ENCODE measurements at places on chromosomes 2 and 18. TPM values are rescaled to one million over a fixed set of nuclear protein-coding genes. Genes with fewer than 3 reads are reported as not detected.

GRCh38 chr18:36536426-36536825, 238.9 kb downstream of the FHOD3 start:
- no peak for DNase-seq
- no peak overlapping the region for H3K27ac ChIP-seq
- no peaks in the 10 kb centered on the region for H3K27me3 ChIP-seq
- no peak overlapping the region for H3K4me3 ChIP-seq
- no peaks in the 10 kb centered on the region for H3K4me1 ChIP-seq

DNA sequence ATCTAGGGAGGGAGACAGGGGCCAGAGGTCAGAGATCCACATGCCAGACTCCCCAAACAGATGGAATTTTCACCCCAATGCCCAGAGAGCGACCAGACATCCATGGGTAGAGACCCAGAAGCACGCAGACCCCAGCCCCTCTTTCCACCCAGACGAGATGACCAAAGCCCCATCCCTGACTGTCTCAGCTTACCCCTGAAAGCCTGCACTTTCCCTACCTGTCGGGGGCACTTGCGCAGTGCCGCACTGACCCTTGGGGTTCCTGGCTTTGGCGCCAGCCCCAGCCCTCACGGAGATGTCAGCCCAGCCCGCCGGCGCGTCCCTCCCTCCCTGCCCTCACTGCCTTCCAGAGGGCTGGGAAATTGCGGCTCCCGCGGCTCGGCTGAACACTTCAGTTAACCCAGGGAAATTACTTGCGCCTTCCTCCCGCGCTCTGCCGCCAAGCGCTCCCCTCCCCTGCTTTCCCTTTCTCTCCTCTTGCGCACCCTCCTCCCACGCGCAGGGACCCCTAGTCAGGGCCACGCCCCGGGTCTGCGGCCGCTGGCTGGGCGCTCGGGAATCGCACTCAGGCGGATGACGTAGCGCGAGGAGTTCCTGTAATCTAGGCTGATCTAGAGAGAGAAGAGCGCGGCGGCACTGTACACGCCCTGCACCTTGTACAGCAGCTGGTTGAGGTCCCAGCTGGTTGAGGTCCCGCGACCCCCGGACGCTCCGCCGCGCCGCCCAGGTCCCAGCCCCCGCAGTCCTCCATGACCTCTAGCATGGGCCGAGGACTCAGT, 12.0 kb downstream of the ALPG start:
- peaks cover 77% of the 10 kb centered on the region for H3K27me3 ChIP-seq
- H3K27ac ChIP-seq = no peak overlapping the region
- H3K36me3 ChIP-seq = no peaks in the 10 kb centered on the region
- peak; percentile 48 for DNase-seq
- H3K4me3 ChIP-seq = peak overlapping the region; percentile 19

DNA sequence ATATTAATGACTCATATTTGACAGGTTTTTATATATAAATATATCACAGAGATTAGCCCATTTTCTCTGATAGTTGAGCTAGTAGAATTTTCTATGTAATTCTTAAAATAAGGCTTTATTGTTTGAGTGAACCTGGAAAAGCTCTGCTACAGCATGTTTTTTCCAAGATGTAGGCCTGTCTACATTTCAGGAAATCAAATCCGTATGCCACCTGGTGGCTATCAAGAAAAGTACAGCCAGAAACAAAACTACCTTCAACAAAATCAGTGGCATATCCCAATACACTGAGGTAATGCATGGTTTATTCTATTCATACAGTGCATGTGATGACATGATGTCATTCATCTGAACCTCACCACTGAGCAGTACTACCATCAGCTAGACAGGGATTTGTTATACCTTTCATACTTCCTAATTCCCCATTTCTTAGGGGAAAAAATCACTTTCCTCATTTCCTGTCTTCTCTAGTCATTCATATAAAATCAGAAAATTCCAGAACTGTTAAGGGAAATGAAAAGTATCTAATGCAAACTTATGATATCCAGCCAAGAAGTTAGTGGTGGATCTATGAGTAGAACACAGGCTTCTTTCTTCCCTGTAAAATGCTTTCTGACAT, 310.4 kb upstream of the SYT4 start:
- H3K27me3 ChIP-seq = no peaks in the 10 kb centered on the region
- H3K36me3 ChIP-seq = no peaks in the 10 kb centered on the region
- H3K4me1 ChIP-seq = no peaks in the 10 kb centered on the region
- DNase-seq = peak; percentile 69

GRCh38 chr2:29323301-29323700, 208.1 kb downstream of the CLIP4 start:
- peaks cover 20% of the 10 kb centered on the region for H3K4me1 ChIP-seq
- no peaks in the 10 kb centered on the region for H3K36me3 ChIP-seq
- H3K27me3 ChIP-seq = peaks cover 4% of the 10 kb centered on the region
- no peak overlapping the region for H3K4me3 ChIP-seq
- H3K27ac ChIP-seq = no peak overlapping the region

- no peak for DNase-seq
- no peaks in the 10 kb centered on the region for H3K27me3 ChIP-seq
- H3K4me1 ChIP-seq = peaks cover 12% of the 10 kb centered on the region
- H3K36me3 ChIP-seq = peaks cover 4% of the 10 kb centered on the region
- H3K27ac ChIP-seq = no peak overlapping the region
These were observed 92.4 kb upstream of the ZFP36L2 start for GRCh38 chr2:43318791-43319190.

DNA sequence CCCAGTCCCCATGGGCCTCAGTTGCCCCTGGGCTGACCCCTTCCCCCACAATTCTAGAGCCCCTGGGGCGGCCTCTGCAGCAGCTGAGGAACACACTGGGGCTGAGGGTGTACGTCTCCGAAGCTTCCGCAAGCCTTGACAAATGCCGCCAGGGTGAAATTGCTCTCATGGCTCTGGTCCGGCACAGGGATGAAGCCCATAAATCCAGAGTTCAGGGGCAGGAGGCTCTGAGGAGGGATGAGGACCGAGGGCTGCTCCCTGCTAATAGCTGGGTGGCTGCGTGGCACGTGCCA, 27.1 kb upstream of the OTOS start:
- DNase-seq = no peak
- no peak overlapping the region for H3K27ac ChIP-seq
- H3K4me3 ChIP-seq = no peak overlapping the region
- H3K27me3 ChIP-seq = peaks cover 15% of the 10 kb centered on the region
- peaks cover 3% of the 10 kb centered on the region for H3K4me1 ChIP-seq

The EPB41L3 gene
- 87.6 TPM for polyA plus RNA-seq

The CCDC68 gene
- 0.42 TPM for polyA plus RNA-seq
